ENCODE measurements at places on chromosomes 5 and 9. TPM values are rescaled to one million over a fixed set of nuclear protein-coding genes. Genes with fewer than 3 reads are reported as not detected.

Gene PCDHA1
- not detected for total RNA-seq

Gene DIRAS2
- total RNA-seq = not detected

Gene SPATA31D1
- total RNA-seq = not detected

Gene GCNT4
- 0.52 TPM for total RNA-seq

Gene NFIB
- 0.21 TPM for total RNA-seq

Gene NME5
- not detected for total RNA-seq

Gene MCTP1
- 9.8 TPM for total RNA-seq

Gene CDC25C
- 0.48 TPM for total RNA-seq

Gene PCDHB12
- total RNA-seq = not detected

Gene UCK1
- 30.2 TPM for total RNA-seq

Gene SLC36A1
- 13.0 TPM for total RNA-seq

Gene CETN3
- 4.0 TPM for total RNA-seq

Gene PDE8B
- not detected for total RNA-seq

Gene NPR2
- 2.1 TPM for total RNA-seq

Gene RAD50
- total RNA-seq = 31.2 TPM

Gene NUTM2F
- not detected for total RNA-seq

Gene AQP3
- total RNA-seq = 6.1 TPM

Gene OR1Q1
- not detected for total RNA-seq

Gene SMARCA2
- total RNA-seq = 324 TPM

Gene TMEM232
- 0.45 TPM for total RNA-seq

DNA sequence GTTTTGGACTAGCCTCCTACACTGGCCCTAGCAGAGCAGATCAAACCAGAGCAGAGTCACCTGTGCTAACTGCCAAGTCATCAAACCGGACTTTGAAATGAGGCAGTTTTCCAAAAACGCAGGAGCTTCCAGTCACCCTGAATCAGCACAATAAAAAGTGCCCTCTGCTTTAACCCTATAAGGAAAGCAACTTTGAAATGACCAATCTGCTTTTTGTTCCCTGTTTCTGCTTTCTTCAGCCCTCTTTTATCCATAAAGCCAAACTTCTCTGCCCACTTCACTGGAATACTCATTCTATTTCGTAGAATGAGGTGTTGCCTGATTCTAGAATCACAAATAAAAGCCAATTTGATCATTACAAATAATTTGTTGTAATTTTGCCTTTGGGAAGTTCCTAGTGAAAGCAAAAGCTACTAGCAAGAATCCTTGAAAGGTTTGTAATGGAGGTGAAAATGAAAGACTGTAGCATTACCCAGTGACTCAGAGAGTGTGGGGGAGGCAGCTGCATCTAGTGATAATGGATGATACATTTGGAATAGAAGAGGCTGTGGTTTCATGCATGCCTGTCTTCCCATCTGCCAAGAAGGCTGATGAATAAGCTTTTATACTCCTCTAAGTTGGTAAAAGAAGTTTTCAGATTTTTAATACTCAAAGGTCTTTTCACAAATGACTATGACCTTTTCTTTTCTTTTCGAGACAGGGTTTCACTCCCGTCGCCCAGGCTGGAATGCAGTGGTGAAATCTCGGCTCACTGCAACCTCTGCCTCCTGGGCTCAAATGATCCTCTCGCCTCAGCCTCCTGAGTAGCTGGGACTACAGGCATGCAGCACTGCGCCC is 14.9 kb downstream of the SPAAR start:
- no peak for DNase-seq

DNA sequence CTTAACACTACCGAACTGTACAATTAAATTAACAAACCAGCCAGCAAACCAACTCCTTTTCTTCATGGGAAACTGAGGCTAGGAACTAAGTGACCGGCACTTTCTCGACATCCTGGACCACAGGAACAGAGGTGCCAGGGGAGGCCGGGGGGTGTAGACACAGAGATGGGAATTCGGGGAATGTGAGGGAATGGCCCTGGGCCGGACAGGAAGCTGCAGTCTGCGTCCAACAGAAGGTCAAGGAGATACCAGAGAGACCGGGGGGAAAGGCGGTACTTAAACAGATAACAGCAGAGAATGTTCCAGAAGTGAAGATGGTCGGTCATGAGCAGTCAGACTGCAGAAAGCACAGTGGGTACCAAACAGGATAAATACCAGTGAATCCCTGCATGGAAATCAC is 40.3 kb downstream of the DBH start:
- DNase-seq = no peak

- DNase-seq = no peak
Observed at GRCh38 chr9:27339661-27340284, 42.8 kb upstream of the EQTN start.

DNA sequence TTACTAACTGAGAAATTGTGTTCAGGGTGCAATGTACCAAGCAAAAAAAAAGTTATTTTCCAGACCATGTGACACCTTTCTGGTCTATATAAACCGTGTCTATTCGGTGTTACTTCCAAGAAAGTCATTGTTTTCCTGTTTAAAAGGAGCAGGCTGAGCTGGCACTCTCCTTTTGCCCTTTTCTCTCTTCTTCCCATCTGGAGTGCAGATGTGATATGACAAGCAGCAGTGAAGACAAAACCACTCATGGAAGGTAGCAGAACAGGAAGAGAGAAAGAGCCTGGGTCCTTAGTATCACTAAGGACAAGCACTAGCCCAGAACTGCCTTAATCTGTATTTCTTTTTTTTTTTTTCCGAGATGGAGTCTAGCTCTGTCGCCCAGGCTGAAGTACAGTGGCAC is 25.6 kb downstream of the LYRM7 start:
- DNase-seq = no peak

DNA sequence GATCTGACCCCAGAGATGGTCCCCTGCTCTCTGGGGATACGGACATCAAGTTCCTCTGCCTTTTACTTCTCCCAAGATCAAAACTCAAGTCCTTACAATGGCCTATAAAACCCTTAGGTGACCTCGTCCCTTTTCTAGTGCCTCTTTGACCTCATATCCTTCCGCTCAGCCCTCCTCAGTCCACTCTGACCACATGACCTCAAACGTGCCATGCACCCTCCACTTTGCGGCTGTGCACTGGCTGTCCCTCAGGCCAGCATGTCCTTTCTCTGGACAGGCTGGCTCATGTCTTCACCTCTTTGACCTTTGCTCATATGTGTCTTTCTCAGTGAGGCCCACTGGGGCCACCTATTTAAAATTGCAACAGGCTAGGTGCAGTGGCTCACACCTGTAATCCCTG is 14.7 kb downstream of the TRMO start:
- DNase-seq = no peak

DNA sequence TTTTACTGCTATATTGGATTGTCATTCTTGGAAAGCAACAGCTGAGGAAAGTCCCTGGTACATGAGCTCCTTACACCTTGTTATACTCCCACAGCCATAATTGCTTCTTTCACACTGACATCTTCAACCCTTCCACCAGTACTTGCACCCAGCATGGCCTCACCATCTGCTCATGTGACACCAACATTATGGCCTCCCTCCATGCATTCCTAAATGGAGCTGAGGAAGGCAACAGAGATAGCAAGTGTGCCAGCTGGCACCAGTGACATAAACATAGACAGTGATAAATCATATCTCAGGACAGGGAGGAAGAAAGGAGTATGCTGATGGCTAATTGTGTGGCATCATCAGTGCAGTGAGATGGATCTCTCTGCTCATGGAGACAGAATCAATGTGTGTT is 119.5 kb downstream of the BAAT start:
- DNase-seq = no peak

- no peak for DNase-seq
Observed at GRCh38 chr5:67434466-67434865, 237.9 kb upstream of the CD180 start.

- DNase-seq = no peak
Observed at GRCh38 chr5:156540491-156540890, 213.5 kb downstream of the SGCD start.

- no peak for DNase-seq
Observed at GRCh38 chr9:114283551-114284111, 39.3 kb upstream of the ORM1 start.

GRCh38 chr5:147617191-147617606 is 107.3 kb upstream of the DPYSL3 start:
- DNase-seq = no peak

GRCh38 chr9:81250041-81250440 is 439.3 kb downstream of the TLE1 start:
- no peak for DNase-seq

GRCh38 chr5:102289251-102289899 is 6.7 kb downstream of the SLCO4C1 start:
- DNase-seq = no peak

DNA sequence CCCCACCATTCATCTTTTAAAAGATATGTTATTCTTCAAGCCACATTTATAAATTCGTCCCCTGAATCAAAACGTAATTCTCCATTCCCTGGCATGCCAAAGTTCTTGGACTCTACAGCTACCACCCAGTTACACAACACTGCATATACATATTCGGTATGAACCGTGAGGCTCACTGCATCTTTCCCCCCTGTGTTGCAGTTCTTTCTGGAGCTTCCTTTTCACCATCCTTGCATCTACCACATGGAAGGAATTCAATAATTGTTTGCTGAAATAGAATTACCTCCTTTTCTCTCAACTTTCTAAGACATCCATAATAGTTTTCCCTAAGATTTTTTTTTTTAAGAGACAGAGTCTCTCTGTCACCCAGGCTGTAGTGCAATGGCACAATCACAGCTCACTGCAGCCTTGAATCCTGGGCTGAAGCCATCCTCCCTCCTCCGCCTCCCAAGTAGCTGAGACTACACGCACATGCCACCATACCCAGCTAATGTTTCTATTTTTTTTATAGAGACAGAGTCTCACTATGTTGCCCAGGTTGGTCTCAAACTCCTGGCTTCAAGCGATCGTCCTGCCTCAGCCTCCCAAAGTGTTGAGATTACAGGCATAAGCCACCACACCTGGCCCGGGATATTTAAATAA is 3.3 kb downstream of the LPAR1 start:
- DNase-seq = no peak

DNA sequence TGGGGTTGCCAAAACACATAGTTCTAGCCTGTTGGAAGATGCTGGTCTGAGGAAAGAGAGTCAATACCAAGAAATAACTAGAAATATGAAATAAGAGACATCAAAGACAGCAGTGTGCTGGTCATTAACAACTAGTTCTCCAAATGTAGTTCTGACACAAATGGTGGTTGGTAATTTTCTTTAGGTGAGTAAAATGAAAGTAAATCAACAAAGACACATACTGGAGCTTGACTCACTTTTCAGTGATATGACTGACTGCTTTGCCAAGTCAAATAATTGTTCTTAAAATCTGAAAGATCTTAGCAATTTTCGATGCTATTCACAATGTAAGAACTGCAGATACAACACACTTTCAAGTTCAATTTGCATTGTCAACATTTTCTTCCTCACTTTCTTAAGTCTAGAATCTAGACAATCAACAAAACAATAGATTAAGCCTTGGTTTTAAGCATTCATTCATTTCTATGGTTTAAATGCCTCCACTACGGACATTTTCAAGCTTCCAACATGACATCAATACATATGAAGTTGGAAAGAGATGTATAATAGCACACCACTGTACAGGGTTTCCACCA is 166.8 kb upstream of the MAP3K1 start:
- no peak for DNase-seq

- DNase-seq = no peak
Observed at GRCh38 chr5:122311497-122311960, 508 bp upstream of the SNCAIP start.

GRCh38 chr5:128378196-128378595 is 159.8 kb downstream of the FBN2 start:
- no peak for DNase-seq

DNA sequence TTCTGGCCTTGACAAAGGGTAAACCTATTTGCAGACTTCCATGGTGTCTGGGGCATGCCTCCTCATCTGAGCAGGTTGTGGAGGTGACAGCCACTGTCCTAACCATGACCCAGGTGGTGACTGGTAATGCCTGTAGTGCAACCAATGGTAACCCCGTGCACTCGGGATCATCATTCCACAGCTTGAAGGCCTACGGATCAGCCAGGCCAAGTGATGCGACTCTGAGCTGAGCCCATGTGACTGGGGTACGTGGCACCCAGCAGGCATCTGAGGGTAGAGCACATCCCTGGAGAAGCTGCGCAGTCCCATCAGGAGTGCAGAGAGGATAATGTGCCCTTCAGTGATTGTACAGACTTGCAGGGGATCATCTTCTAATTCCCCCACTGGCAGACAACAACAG is 35.0 kb downstream of the DROSHA start:
- no peak for DNase-seq

DNA sequence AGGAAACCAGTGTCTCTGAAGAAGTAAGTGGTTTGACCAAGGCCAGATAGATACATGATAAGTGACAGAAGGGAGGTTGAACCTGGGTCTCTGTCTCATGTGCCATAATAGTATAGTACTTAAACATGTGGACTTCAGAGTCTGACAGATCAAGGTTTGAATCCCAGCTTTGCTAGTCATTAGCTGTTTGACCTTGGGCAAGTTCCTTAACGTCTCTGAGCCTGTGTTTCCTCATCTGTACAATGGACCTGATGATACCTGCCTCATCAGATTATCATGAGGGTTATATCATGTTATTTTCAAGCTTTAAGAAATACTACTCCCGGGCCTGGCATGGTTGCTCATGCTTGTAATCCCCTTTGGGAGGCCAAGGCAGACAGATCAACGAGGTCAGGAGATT is 24.9 kb downstream of the FUBP3 start:
- DNase-seq = no peak

DNA sequence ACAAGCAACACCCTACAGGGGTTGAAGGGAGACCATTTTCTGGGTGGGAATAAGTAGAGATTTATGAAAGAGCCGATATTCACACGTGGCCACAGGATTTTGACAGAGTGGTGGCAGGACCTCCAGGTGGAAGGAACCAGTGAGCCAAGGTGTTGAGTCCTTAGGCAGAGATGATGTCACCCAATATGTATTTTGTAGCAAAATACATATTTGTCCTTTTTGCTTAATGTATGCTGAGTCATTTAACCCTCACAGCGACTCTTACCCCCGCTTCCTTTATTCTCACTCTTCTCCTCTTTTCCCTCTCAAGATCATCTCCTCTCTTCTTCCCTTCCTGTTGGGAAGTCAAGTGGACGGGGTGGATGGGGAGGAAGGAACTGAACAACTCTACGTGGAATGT is 215.7 kb upstream of the S1PR3 start:
- DNase-seq = no peak

GRCh38 chr9:123250504-123250903 is 17.9 kb downstream of the STRBP start:
- DNase-seq = no peak

- DNase-seq = no peak
Observed at GRCh38 chr5:157178966-157179365, 1.7 kb upstream of the ITK start.

DNA sequence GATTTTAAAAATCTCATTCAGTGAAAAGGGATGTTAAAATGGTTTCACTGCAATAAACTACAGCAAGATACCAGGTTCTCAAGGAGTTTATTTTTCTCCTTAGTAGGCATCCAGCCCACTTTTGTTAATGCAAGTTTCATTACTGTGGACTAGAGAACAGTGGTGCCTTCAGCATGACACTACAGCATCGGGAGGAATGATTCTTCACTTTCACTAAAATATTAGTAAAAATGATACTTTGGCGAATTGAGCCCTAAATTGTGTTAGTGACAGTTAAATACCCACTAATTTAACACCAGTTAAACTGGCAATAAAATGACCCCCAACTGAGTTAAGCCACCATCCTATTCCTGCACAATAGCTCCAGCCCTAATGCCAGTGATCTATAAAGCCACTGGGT is 152.2 kb upstream of the MPDZ start:
- no peak for DNase-seq

GRCh38 chr5:107430071-107430625 is 240.6 kb downstream of the EFNA5 start:
- no peak for DNase-seq

- DNase-seq = no peak
Observed at GRCh38 chr5:7779019-7780005, 71.6 kb downstream of the CFAP90 start.

GRCh38 chr5:100768221-100768620 is 134.9 kb downstream of the ST8SIA4 start:
- DNase-seq = no peak
